ENCODE measurements at places on chromosomes 7 and 10.

DNA sequence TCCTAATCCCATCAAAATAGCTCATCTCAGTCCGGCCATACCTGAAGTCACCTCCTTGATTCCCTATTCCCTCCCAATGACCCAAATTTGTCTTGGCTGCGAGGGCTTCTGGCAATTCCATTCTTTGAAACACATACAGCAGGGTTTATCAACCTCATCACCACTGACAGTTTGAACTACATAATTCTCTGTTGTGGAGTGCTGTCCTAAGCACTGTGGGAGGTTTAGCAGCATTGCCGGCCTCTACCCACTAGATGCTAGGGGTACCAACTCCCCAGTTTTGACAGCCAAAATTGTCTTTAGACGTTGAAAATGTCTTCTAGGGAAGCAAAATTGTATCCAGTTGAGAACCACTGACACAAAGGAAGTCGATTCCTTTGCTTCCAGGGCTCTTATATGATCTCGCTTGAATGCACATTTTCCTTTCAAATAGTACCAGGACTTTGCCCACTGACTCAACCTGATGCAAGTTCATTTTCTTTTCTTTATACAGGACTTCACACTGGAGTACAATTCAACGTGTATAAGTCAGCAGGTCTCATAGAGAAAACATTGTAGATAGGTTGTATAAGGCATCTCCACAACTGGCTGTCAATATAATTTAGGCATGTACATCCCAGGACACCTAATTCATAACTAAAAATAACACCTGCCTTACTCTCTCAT lies 133.3 kb downstream of the STRA8 start:
- no peak overlapping the region for H3K4me3 ChIP-seq
- no peak overlapping the region for H3K27ac ChIP-seq
- H3K36me3 ChIP-seq = peaks cover 17% of the 10 kb centered on the region
- no peaks in the 10 kb centered on the region for H3K27me3 ChIP-seq
- peaks cover 18% of the 10 kb centered on the region for H3K4me1 ChIP-seq

- H3K36me3 ChIP-seq = peaks cover 20% of the 10 kb centered on the region
- no peak for DNase-seq
- peaks cover 57% of the 10 kb centered on the region for H3K4me1 ChIP-seq
- peak overlapping the region; percentile 84 for H3K4me3 ChIP-seq
Observed at GRCh38 chr7:10940704-10941355, 32.8 kb upstream of the PHF14 start.

- H3K27me3 ChIP-seq = no peaks in the 10 kb centered on the region
- peak overlapping the region; percentile 82 for H3K27ac ChIP-seq
- no peaks in the 10 kb centered on the region for H3K36me3 ChIP-seq
- no peak overlapping the region for H3K4me3 ChIP-seq
- DNase-seq = no peak
Observed at GRCh38 chr10:17003651-17004286, 125.8 kb downstream of the CUBN start.

- no peaks in the 10 kb centered on the region for H3K36me3 ChIP-seq
- peaks cover 39% of the 10 kb centered on the region for H3K4me1 ChIP-seq
- peak overlapping the region; percentile 99 for H3K27ac ChIP-seq
- peak overlapping the region; percentile 92 for H3K4me3 ChIP-seq
- no peak for DNase-seq
Observed at GRCh38 chr10:97320480-97321031, 1.5 kb downstream of the FRAT1 start.

DNA sequence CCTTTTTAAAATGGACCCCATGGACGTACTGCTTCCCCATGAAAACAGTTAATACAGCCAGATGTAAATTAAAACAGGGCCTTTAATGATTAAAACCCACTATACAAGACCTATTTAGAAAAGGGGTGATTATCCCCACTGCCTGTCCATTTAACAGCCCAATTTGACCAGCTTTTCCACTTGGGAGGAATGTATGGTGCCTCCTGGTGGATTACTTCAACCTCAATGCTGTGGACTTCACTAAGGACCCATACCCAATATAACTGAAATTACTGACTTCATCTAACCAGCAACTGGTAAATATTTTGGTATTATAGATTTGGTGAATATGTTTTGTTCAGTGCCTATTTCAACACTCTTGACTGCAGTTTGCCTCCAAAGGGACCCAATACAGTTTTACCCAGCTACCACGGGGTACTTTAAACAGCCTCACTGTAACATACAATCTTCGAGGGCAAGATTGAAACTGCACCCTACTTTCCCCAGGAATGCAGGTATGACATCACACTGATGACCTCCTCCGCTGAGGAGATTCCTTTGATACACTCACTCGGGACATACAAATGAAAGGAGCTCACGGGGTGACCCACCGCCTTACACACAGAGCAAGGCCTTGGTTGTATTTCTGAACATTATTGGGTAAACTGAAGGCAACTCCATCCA lies 192.8 kb downstream of the DNAJC1 start:
- no peaks in the 10 kb centered on the region for H3K27me3 ChIP-seq
- no peaks in the 10 kb centered on the region for H3K4me1 ChIP-seq
- no peak overlapping the region for H3K4me3 ChIP-seq
- no peak overlapping the region for H3K27ac ChIP-seq
- H3K36me3 ChIP-seq = peaks cover 13% of the 10 kb centered on the region

DNA sequence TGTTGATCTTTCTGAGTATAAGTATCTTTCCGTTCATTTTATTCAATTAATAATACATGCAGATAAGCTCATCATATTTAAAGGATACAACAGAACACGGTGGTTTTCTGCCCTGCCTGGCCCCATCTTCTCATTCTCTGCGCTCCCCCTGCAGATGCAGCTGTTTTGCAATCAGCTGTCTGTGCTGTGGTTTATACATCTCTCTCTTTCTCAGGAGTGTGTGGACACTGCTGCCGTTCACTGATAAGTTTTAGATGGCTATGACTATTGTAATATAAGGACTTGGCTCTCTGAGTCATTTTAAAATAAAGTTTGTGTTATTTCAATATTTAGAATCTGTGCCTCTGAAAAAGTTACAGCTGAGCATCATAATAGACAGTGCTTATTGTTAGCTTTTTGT lies 54.5 kb downstream of the CUL1 start:
- H3K4me1 ChIP-seq = no peaks in the 10 kb centered on the region
- no peak overlapping the region for H3K4me3 ChIP-seq
- no peak for DNase-seq
- H3K36me3 ChIP-seq = peaks cover 19% of the 10 kb centered on the region

GRCh38 chr10:7561985-7562384 lies 104.8 kb downstream of the ITIH5 start:
- no peaks in the 10 kb centered on the region for H3K36me3 ChIP-seq
- no peak overlapping the region for H3K4me3 ChIP-seq
- no peaks in the 10 kb centered on the region for H3K27me3 ChIP-seq
- peak overlapping the region; percentile 71 for H3K27ac ChIP-seq
- no peak for DNase-seq

GRCh38 chr10:106392778-106393177 lies 771.7 kb downstream of the SORCS1 start:
- H3K4me1 ChIP-seq = peaks cover 13% of the 10 kb centered on the region
- no peaks in the 10 kb centered on the region for H3K36me3 ChIP-seq
- no peaks in the 10 kb centered on the region for H3K27me3 ChIP-seq
- H3K4me3 ChIP-seq = no peak overlapping the region
- no peak for DNase-seq
- H3K27ac ChIP-seq = no peak overlapping the region

GRCh38 chr7:50633414-50633710 lies 68.2 kb upstream of the DDC start:
- H3K36me3 ChIP-seq = no peaks in the 10 kb centered on the region
- H3K27ac ChIP-seq = no peak overlapping the region
- H3K4me3 ChIP-seq = no peak overlapping the region
- no peaks in the 10 kb centered on the region for H3K27me3 ChIP-seq

DNA sequence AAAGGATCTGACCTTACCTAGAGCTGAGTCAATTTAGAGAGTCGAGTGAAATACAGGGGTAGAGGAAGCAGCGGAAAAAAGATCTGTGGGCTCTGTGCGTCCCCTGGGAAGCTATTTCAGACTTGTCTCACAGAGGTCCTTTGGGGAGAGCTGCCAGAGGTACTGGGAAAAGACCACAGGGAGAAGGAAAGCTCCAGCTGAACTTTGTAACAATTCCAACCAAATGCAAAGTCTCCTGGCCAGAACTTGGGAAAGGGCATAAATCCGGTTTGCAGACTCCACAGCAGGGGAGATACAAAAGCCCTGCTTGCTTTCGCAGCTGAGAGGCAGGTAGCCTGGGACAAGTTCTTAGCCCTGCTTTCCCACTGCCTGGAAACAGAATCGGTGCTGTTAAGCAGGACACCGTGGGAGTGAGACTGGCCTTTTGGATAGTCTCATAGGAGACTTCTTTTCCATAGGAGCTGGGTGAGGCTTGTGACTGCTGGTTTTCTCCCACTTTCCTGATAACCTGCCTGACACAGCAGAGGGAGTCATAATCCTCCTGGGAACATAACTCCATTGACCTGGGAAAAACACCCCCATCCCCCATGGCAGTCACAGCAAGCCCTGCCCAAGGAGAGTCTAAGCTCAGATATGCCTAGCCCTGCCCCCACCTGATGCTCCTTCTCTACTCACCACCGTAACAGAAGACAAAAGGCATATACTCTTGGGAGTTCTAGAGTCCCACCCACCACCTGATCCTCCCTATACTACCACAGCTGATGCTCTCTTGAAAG lies 926.2 kb downstream of the KCNMA1 start:
- H3K4me3 ChIP-seq = no peak overlapping the region
- no peak overlapping the region for H3K27ac ChIP-seq
- DNase-seq = no peak
- H3K36me3 ChIP-seq = no peaks in the 10 kb centered on the region
- no peaks in the 10 kb centered on the region for H3K27me3 ChIP-seq

- H3K4me1 ChIP-seq = no peaks in the 10 kb centered on the region
- no peak overlapping the region for H3K27ac ChIP-seq
- DNase-seq = no peak
Observed at GRCh38 chr7:41183741-41184140, 519.1 kb downstream of the INHBA start.

DNA sequence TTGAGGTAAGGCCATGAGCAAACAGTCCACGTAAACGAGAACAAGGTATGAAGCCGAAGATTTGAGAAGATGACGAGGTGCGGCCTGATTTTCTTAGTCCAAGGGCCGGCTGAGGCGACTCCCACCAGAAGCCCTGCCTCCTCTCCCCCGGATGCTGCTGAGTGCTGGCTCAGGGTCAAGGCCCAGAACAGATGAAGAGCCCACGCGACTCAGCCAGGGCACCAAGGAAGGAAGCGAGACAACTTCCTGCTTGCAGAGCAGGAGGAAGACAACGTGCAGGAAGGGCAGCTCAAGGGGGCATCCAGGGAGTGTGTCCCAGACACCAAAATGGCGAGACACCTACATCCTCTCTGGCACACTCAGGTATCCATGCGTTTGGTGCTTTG lies 99.5 kb downstream of the CYTH3 start:
- no peaks in the 10 kb centered on the region for H3K27me3 ChIP-seq
- DNase-seq = no peak
- H3K4me1 ChIP-seq = peaks cover 73% of the 10 kb centered on the region
- H3K27ac ChIP-seq = peak overlapping the region; percentile 63
- peaks cover 62% of the 10 kb centered on the region for H3K36me3 ChIP-seq

DNA sequence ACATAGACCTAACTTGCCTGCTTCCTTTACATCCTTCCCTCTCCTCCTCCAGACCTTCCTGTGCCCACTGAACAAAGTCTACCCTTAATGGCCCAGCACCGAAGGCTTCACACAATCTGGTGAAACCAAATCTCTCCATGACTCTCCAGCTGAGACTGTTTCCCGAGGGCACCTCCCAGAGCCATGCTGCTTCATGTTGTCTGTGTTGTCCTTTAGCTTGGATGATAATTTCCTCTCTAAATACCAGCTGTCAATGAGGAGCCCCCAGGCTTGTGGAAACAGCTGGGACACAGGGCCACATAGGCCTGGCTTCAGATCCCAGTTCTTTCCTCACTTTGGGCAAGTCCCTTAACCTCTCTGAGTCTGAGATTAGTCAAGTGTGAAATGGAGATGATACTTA lies 54.3 kb downstream of the DLD start:
- H3K27me3 ChIP-seq = no peaks in the 10 kb centered on the region
- peaks cover 67% of the 10 kb centered on the region for H3K36me3 ChIP-seq
- no peak overlapping the region for H3K4me3 ChIP-seq
- H3K4me1 ChIP-seq = peaks cover 72% of the 10 kb centered on the region
- peak overlapping the region; percentile 59 for H3K27ac ChIP-seq

GRCh38 chr10:51620131-51620530 lies 79.3 kb downstream of the CSTF2T start:
- H3K36me3 ChIP-seq = no peaks in the 10 kb centered on the region
- H3K4me1 ChIP-seq = peaks cover 7% of the 10 kb centered on the region
- H3K4me3 ChIP-seq = no peak overlapping the region
- no peak overlapping the region for H3K27ac ChIP-seq
- no peaks in the 10 kb centered on the region for H3K27me3 ChIP-seq
- DNase-seq = no peak

GRCh38 chr10:88115968-88116367 lies 252.5 kb downstream of the PTEN start:
- H3K36me3 ChIP-seq = no peaks in the 10 kb centered on the region
- H3K4me1 ChIP-seq = peaks cover 12% of the 10 kb centered on the region
- H3K4me3 ChIP-seq = no peak overlapping the region
- no peak overlapping the region for H3K27ac ChIP-seq
- H3K27me3 ChIP-seq = no peaks in the 10 kb centered on the region

- H3K36me3 ChIP-seq = no peaks in the 10 kb centered on the region
- DNase-seq = no peak
- peaks cover 31% of the 10 kb centered on the region for H3K4me1 ChIP-seq
- no peaks in the 10 kb centered on the region for H3K27me3 ChIP-seq
- H3K27ac ChIP-seq = no peak overlapping the region
- H3K4me3 ChIP-seq = peak overlapping the region; percentile 23
Observed at GRCh38 chr7:18290223-18290622, 205.3 kb upstream of the HDAC9 start.

GRCh38 chr7:106216923-106217542 lies 67.8 kb downstream of the NAMPT start:
- peak overlapping the region; percentile 51 for H3K4me3 ChIP-seq
- peak overlapping the region; percentile 97 for H3K27ac ChIP-seq
- no peaks in the 10 kb centered on the region for H3K36me3 ChIP-seq
- peak; percentile 71 for DNase-seq

DNA sequence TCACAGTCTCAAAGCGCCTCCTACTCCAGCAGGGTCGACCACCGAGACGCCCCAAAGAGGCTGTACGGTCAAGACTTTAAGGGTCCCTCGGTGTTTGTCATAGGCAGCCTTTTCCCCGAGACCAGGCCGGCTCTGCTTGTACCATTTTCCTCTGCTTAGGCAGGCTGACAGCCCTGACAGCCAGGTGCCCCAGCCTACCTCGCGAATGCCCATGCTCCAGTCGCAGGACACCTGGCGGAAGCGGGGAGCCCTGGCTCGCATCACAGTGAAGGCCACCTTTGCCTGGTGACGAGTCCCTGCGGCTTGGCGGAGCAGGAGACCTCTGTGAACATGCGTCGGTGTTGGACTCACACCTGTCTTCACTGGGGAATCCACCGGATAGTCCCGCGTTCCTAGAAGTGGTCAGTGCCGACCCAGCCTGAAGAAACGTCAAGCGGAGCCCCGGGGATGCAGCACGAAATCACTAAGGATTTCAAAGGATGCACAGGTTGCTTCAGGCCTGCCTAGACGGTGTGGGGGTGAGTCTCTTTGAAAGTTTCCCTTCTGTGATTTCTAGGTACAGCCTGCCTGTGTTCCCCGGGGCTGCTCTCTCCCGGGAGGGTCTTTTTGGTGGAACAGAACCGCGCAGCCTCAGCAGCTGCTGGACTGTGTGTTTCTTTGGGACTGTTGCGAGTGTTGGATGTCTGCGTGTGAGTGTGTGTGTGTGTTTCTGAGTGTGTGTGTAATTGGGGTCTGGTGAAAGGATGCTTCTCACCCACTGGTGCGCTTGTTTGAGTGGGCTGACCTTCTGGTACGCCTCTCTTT lies 30.5 kb upstream of the ZNF273 start:
- H3K27me3 ChIP-seq = peaks cover 68% of the 10 kb centered on the region
- no peak overlapping the region for H3K27ac ChIP-seq
- no peaks in the 10 kb centered on the region for H3K36me3 ChIP-seq
- DNase-seq = no peak

Data from left ventricle myocardium inferior (tissue), 1 donor.